ENCODE measurements at places on chromosomes 2 and 18.

DNA sequence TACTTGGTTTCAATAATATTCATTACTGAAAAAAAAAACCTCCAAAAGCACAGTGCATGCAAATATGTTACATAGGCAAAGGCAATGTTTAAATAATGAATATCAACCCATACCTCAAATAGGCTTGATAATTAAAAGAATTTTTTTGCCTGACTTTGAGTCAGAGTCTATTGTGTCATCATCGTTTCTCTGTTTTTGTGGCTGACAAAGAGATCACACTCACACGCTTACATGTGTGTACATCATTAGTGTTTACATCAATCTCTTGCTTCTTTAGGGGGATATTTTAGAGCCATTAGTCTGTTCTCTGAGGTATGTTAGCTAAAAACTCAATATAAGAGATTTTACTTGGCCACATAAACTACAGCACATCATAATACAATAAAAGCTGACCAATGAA lies 150.3 kb upstream of the MMADHC start:
- DNase-seq = no peak

DNA sequence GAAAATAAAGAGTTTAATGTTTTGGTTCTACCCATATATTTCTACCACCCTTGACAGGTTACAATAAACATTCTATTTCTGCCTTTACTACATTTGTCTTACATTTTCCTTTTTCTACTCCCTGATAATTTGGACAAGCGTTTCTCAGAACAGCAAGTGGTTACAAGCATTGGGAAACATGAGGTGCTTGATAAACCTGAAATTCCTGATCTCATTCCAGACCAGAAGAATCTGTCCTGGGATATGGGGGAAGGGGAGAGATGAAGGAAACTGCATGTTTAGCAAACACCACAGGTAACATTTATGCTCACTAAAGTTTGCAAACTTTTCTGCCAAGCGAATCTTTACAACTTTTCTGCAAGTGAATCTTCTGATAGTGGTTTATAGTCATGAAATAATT lies 28.3 kb upstream of the DSC1 start:
- DNase-seq = no peak

DNA sequence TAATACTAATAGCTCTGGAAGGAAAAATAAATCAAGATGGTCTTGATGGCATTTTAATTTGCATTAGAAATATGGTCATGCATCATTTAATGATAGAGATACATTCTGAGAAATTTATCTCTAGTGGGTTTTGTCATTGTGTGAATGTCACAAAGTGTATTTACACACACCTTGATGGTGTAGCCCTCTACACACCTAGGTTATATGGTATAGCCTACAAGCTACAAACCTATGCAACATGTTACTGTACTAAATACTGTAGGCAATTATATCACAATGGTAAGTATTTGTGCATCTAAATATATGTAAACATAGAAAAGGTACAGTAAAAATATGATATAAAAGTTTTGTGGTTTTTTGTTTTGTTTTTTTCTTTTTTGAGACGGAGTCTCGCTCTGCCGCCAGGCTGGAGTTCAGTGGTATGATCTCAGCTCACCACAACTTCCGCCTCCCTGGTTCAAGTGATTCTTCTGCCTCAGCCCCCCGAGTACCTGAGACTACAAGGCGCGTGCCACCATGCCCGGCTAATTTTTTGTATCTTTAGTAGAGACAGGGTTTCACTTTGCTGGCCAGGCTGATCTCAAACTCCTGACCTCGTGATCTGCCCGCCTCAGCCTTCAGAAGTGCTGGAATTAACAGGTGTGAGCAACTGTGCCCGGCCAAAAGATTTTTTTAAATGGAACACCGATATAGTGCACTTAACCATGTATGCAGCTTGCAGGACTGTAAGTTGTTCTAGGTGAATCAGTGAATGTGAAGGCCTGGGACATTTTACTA lies 83.7 kb upstream of the UBXN4 start:
- peak; percentile 8 for DNase-seq

GRCh38 chr2:197239434-197239833 lies 71.1 kb downstream of the ANKRD44 start:
- DNase-seq = no peak

- no peak for DNase-seq
Observed at GRCh38 chr2:223641082-223641481, 38.9 kb upstream of the SCG2 start.

GRCh38 chr2:16664052-16664731 lies 1.4 kb downstream of the CYRIA start:
- DNase-seq = no peak

DNA sequence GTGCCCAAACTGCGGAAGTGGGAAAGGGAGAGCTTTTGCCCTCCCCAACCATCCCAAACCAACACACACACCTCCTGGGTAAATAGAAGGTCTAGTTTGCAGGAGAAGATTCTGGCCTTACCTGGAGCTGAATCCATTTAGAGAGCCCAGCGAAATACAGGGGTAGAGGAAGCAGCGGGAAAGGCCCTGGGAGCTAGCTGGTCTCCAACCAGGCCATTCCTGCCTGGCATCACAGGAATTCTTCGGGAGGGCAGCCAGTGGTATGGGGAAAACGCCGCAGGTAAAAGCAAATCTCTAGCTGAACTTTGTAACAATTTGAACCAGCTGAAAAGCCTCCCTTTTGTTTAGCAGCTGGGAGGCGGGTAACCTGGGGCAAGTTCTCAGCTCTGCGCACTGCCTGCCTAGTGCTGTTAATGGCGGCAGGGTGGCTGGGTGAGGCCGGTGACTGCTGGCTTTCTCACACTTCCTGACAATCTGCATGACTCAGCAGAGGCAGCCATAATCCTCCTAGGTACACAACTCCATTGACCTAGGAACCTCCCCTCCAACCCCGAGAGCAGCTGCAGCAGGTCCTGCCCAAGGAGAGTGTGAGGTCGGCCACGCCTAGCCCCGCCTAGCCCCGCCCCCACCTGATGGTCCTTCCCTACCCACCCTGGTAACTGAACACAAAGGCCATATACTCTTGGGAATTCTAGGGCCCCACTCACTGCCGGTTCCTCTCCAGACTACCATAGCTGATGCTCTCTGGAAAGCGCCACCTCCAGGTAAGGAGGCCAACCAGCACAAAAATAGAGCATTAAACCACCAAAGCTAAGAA lies 483.8 kb upstream of the REG3G start:
- DNase-seq = no peak

GRCh38 chr2:192828947-192829346 lies 634.2 kb upstream of the TMEFF2 start:
- DNase-seq = no peak

DNA sequence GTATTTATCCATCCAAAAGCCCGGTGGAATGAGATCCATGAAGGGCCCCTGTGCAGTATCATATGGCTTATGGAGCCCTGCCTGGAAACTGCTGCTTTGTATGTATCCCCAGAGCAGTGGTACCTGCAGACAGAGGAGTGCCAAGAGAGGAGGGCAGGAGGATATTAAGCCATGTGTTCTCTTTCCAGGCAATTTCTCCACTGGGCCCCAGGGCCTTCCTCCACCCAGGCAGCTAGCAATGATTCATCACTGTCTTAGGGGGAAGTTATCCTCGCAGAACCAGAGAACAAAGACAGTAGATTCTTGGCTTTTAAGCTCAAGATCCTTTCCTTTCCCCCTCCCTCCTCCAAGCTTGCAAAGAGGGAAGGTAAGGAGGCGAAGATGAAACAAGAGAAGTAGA lies 98.1 kb downstream of the LRRC30 start:
- DNase-seq = no peak

DNA sequence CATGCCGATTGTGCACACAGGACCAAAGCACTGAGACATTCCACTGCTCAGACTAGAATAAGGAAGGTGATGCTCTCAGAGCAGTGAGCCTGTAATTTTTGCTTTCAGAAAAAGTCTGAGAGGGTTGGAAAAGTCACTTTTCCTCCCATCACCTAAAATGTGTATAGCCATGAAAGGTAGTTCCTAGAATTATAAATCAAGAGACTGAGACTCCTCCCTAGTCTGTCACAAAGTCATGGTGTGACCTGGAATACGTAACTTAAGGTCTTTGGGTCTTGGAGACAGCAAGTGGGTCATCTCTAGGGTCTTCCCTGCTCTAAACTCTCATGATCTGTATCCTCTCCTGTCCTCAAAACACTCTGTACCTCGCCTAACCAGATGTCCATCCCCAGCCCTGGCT lies 16.9 kb downstream of the ZNF521 start:
- DNase-seq = no peak

- DNase-seq = no peak
Observed at GRCh38 chr2:7378591-7378990, 461.4 kb downstream of the RNF144A start.

- DNase-seq = no peak
Observed at GRCh38 chr2:199424160-199424559, 33.6 kb downstream of the SATB2 start.

DNA sequence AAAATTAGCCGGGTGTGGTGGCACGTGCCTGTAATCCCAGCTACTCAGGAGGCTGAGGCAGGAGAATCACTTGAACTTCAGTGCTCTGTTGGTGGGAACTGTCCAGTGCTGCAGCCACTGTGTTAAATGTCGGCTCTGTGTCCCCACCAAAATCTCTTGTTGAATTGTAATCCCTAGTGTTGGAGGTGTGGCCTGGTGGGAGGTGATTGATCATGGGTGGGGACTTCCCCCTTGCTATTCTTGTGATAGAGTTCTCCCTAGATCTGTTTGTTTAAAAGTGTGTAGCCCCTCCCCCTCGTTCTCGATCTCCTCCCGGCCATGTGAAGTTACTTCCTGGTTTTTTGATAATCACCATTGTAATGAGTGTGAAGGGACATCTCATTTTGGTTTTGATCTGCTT lies 9.8 kb upstream of the RPL31 start:
- no peak for DNase-seq

GRCh38 chr2:156305121-156305520 lies 27.4 kb downstream of the NR4A2 start:
- no peak for DNase-seq

GRCh38 chr18:68342039-68342659 lies 372.8 kb downstream of the TMX3 start:
- DNase-seq = no peak

DNA sequence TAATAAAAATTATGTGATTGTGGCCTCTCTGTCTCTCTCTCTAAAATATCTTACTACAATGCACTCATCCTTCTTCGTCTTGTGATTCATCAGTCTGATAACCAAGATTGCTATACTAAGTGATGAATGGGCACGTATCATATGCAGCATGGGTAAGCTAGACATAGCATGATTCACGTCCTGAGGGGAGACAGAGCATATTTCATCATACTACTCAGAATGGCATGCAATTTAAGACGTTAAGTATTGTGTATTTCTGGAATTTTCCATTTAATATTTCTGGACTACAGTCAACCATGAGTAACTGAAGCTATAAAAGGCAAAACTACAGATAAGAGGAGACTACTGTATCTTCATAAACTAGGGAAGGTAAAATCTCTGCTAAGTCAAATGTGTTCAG lies 97.0 kb upstream of the CD226 start:
- no peak for DNase-seq

DNA sequence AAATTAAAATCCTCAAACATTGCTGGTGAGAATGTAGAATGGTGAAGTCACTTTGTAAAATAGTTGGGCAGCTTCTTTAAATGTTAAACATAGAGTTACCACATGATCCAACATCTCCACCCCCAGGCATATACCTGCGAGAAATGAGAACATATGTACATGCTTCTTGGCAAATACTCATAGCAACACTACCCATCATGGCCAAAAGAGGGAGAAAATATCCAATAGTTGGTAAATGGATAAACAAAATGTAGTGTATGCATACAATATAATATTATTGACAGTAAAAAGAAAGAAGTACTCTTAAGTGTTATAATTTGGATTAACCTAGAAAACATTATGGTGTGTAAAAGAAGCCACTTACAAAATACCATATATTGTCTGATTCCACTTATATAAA lies 185.9 kb downstream of the CDH7 start:
- no peak for DNase-seq

GRCh38 chr18:36518839-36519238 lies 221.3 kb downstream of the FHOD3 start:
- no peak for DNase-seq

GRCh38 chr2:21035974-21036707 lies 7.7 kb downstream of the APOB start:
- DNase-seq = no peak

Data from stimulated activated CD4-positive, alpha-beta T cell treated with anti-CD3 and anti-CD28 coated beads, Interleukin-15, amount 100 ng/mL, for 1 hour (primary cell).